ENCODE measurements at places on chromosomes 6 and 20.

DNA sequence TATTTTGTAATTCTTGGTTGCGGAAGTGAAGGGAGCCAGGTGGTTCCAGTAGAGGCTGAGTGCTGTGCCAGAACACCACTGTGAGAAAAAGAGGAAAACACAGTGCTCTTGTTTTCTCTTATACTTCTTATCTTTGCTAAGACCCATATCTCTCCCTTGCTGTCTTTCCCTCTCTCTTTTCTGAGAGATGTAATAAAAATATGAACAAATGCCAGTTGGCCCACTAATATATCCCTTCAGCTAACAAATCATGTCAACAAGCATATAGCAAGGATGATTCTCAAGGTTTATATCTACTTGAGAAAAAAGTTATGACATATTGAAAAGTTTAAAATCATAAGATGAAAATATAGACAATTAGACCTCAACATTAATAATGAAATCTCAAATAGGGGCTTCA is 758.3 kb downstream of the HDGFL1 start:
- DNase-seq = no peak

DNA sequence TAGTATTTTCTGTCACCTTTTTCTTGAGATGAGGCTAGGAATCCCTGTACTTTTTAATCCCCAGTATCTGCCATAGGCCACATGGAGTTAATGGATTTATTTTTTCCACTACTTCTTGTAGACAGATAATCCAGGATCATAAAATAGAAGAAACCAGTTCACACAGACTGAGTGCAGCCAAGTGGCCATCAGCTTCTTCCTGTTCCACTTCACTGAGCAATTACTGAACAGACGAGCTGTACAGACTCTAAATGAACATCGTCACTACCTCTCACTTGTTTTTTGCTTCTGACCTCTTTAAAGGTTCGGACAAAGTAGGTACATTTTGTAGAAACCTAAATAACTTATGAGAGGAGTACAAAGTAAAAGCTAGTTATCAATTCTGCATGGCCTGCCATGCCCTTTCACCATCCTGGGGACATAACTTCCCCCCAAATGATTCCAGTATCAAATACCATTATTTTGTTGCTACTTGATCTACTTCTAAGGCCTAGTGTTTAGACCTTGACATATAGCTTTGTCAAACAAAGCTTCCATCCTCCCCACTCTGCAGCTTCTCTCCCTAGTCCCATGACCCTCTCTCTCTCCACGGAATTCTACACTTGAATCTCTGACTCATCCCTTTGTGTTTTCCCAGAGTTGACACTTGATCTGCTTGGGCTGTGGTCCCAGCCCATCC is 34.4 kb upstream of the ARHGAP18 start:
- DNase-seq = peak; percentile 86

DNA sequence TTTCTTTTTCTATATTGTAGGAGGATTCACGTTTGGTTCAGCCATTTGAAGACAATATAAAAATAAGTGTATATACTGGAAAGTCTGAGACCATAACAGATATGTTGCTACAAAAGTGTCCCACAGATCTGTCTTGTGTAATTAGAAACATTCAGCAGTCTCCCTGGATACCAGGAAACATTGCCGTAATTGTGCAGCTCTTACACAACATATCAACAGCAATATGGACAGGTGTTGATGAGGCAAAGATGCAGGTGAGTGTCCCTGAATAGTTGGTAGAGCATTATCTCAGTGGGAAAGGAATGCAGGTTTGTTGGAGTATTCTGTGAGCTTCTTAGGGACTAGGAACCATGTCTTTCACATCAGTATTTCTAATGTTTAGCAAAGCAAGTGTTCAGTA is 18.3 kb upstream of the ADGRF4 start:
- no peak for DNase-seq

- no peak for DNase-seq
These were observed 1.9 kb downstream of the SIRPB2 start for GRCh38 chr20:1489325-1489724.

DNA sequence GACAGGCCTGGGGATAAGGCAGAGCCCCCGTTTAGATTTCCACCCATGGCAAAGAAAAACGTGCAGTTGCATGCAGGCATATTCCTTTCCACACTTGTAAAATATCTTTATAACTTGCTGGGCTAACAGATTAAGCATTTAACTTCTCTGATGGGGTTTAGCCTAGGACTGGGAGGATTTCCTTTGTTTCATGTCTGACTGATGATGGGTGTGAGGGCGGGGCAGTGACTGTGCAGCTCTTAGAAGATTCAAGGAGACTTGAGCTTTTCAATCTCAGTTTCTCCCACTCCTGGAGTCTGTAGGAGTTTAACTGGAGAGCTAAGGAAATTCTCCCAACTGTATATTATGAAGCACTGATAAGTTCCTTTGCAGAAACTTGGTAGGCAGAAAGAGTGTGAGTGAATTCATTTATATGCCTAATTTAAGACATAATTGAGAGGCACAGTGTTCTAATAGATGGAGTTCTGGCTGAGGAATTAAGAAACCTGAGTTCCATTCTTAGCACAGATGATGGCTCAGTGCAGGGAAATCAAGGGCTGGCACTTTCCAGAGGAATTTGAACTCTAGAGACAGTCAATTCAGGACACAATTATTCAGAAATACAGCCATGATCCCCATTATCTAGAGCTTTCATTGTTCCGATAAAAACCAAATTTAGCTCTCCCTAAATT is 214.6 kb upstream of the CNR1 start:
- no peak for DNase-seq

GRCh38 chr20:54228841-54229240 is 21.0 kb downstream of the PFDN4 start:
- no peak for DNase-seq

GRCh38 chr6:124203101-124203811 is 399.6 kb downstream of the NKAIN2 start:
- peak; percentile 4 for DNase-seq

DNA sequence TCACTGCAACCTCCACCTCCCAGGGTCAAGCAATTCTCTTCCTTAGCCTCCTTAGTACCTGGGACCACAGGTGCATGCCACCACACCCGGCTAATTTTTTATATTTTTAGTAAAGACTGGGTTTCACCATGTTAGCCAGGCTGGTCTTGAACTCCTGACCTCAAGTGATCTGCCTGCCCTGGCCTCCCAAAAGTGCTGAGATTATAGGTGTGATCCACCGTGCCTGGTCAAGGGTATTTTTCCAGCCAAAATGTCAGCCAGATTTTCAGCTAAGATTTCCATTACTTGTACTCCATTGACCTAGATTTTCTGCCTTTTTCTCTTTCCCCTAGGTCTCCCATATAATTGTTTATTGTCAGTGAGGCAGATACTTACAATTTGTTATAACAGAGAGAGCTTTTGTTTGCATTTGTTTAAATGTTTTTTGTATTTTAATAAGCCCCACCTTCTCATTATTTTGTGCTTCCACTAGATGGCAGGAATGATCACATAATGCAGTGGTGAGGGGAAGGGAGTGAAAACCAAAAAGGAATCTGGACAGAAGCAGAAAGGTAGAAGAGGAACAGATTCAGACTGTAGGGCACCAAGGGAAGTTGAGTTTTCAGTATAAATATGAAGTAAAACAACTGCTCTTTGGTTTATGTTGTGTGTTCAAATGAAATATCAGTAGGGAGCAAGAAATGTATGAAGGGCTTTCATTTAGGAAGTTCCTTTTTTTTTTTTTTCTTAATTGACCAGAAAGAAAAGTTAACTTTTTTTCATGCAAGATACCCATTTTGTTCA is 29.7 kb downstream of the RPF2 start:
- DNase-seq = peak; percentile 61

- DNase-seq = no peak
These were observed 60.7 kb downstream of the VAPB start for GRCh38 chr20:58449681-58450221.

DNA sequence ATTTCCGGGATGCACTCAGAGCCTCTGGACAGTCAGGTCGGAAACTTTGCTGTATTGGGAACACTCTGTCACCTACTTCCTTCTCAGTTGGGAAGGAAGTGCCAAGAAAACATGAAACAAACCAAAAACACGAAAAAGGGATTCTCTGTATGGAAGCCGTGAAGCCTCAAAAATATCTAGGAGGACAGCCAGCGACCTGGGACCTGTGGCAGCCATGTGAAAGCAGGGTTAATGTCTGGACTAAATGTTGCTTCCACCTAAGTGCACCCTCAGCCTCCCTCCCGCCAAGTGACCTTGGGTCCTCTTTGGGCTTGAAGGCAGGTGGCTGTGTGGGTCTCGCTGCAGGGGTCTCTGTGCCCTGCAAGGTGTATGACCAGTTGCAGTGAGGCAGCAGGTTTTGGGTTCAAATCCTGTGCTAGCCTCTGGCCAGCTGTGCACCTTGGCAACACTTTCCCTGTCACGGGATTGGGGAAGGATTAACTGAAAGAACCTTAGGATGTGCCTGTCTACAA is 851 bp downstream of the MAVS start:
- no peak for DNase-seq

- no peak for DNase-seq
These were observed 165.0 kb downstream of the PDE7B start for GRCh38 chr6:136016228-136017225.

DNA sequence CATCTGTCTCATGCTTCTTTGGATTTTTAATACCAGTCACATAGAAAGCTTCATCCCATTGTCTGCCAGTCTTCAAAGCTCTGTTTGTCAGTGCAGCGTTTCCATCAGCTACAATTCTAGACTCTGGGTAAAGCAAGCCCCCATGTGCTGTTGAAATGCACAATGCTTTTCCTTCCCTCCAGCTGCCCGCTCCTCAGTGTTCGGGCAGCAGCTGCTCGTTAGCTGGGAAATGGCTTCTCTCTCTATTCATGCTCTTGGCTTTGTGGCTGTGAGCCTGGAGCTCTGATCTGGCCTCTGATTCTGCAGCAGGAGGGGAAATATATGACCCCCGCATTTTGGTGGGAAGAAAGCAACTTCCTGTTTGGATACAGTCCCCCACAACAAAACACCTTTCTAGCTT is 213.0 kb upstream of the CDYL start:
- DNase-seq = no peak

GRCh38 chr6:17476511-17476910 is 83.1 kb downstream of the CAP2 start:
- DNase-seq = no peak

- DNase-seq = peak; percentile 54
These were observed 222.6 kb upstream of the MARCKS start for GRCh38 chr6:113634352-113635163.

- DNase-seq = peak; percentile 53
These were observed 98.8 kb upstream of the GRIK2 start for GRCh38 chr6:101294676-101295075.

DNA sequence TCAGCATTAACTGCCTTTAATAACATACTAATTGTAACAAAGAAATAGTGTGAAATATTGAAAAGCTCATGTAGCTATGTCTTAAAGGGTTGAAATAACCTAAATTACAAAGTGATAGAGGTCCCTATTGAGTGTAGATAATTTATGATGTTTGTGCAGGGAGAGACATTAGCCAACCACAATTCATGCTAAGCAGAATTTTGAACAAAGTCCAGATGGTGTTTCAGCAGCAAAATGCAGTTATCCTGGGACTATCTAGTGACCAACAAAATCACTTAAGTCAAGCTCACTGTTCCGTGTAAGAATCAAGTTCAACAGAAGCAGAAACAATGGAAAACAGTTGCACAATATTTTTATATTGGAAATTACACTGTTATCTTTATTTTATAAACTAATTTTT is 218.5 kb downstream of the SIM1 start:
- DNase-seq = no peak

DNA sequence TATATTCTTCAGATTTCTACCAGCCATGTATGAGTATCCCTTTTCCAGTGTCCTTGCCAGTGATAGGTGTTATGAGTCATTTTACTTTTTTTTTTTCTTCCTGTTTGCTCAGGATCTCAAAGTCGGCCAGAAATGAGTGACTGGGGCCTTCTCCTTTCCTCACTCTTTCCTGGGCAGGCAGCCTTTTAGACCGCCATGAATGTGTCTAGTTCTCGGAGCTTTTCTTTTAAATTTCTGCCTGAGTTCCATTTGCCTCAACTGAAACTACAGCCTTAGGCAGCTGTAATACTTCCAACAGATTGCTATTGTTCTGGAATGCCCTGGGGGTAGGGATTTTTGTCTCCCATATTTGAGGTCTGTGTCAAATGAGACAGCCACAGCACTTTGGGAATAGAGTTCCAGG is 83.7 kb downstream of the STXBP5 start:
- DNase-seq = peak; percentile 68

- no peak for DNase-seq
These were observed 4.1 kb downstream of the TMEM239 start for GRCh38 chr20:2820084-2820895.

DNA sequence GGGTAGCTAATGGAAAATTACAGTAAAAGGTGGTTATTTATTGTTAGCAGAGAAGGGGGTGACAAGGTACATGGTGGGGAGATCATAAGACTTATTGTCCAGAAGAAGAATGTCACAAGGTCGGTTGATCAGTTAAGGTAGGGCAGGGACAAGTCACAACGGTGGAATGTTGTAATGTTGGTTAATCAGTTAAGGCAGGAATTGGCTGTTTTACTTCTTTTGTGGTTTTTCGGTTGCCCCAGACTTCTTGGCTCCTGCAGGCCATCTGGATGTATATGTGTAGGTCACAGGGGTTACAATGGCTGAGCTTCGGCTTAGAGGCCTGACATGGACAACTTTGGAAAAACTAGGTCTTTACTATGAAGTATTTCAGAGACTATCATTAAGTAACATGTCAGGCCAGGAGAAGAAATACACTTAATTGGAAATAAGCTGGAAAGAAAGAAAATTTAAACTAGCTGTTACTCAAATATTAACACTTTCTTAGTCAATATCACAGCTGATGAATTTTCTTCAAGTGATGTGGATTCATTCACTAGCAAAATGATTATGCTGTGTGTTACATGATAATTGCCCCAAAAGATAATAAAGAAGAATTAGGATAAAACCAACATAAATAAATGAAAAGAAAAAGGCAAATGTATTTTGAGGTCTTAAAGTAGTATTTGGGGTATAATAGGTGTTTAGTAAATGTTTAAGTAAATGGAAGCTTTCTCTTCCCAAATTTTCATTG is 4.4 kb downstream of the AIG1 start:
- DNase-seq = peak; percentile 24

- DNase-seq = no peak
These were observed 64.4 kb downstream of the DNAH8 start for GRCh38 chr6:38779310-38780062.

DNA sequence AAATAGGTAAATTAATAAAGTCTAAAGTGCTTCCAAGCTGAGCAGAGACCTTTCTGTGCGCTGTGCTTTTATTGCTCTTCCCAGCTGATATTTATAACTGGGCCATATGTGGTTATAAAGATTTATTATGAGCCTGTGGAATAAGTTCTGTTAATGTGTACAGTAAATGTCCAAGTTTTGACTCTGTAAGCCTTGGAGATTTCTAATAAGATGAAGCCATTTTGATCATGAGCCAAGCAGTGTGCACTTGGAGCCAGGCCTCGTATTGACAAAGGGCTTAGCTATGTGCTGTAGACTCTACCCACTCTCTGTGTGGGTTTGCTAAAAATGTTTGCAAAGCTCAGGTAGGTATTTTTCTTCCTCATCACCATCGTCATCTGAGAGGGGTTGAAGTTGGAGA is 361.1 kb downstream of the FOXA2 start:
- no peak for DNase-seq

- no peak for DNase-seq
These were observed 91.5 kb downstream of the TOX2 start for GRCh38 chr20:44006126-44006525.
